ENCODE measurements at places on chromosomes 2 and 18.

DNA sequence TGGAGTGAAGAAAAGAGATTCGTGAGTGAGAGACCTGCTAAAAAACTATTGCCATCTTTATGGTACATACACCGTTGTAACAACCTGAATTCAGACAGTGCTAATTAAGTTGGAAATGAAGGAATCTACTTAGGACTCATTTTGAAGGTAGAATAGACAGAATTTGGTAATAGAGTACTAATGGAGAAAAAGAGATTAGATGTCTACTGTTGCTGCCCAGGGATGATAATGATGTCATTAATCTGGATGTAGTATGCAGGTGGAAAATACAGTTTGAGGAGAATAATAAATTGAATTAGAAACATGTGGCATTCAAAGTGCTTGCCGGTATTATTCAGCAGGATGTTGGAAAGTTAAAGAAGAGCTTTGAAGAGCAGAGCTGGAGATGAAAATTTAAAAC is 44.7 kb downstream of the DIS3L2 start:
- DNase-seq, result no peak

- DNase-seq, result no peak
These were observed 219.6 kb downstream of the RND3 start for GRCh38 chr2:150267651-150268415.

GRCh38 chr18:13539050-13539449 is 187.3 kb downstream of the FAM210A start:
- no peak for DNase-seq

GRCh38 chr2:121819846-121820245 is 64.4 kb downstream of the TSN start:
- DNase-seq, result no peak

GRCh38 chr18:26711756-26712155 is 153.8 kb downstream of the AQP4 start:
- DNase-seq, result no peak

DNA sequence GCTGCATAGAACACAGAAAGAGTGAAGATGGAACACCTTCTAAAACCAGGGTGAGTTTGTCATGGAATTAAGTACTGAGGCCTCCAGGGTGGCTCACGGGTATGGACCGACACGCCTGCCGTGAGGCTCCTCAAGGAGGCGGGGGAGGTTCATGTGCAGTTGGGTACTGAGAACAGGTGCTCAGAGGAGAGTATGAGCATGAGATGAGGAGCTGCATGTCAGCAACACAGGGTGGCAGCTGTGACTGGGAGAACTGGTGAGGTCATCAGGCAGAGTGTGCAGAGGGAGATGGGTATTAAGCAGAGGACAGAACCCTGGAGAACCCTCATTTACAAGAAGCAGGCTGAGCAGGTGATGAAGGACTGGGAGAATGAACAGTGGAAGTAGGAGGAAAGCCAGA is 63.2 kb upstream of the KLHL29 start:
- no peak for DNase-seq

- DNase-seq, result no peak
These were observed 138.4 kb downstream of the MBP start for GRCh38 chr18:76994086-76994654.

- DNase-seq, result no peak
These were observed 438.7 kb upstream of the MYT1L start for GRCh38 chr2:2769481-2770431.

- DNase-seq, result no peak
These were observed 309.7 kb upstream of the LRRTM4 start for GRCh38 chr2:77831898-77832297.

DNA sequence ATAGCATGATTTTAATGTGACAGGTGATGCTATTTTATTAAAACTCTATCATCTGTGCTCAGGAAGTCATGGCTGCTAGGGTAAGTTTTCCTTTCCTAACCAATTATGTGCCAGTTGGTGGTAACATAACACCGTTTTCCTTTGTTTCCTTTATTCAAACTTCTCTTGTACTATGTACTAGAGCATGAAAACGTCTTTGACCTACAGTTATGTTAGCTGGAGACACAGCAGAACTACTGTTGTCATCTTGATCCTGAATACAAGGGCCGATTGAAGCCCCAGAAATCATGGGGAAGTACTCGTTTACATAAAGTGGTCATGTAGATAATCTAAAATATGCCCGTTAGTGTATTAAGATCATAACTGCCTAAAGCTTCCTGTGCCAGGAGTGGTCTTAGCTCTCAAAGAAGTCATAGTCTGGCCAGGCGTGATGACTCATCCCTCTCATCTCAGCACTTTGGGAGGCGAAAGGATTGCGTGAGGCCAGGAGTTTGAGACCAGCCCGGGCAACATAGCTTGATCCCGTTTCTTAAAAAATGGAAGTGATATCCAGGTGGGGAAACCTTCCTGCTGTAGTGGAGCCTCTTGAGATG is 20.5 kb downstream of the NEDD4L start:
- no peak for DNase-seq

DNA sequence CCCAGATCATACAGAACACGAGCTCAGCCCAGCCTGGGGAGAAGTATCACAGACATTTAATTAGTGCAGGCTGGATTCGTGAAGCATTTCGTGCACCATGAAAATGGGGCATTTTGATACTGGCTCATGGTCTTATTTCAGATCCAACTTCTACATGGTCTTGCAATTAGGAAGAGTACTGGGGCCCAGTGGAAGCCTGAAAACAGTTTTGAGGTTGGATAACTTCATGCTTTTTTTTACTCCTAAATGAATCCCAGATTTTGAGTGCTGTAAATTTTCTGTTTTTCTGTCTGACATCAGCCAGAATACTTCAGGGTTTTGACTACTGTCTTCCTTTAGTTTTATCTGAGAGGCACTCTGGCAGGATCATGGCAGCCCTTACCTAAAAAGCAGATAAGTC is 160.1 kb downstream of the GFPT1 start:
- DNase-seq, result no peak

DNA sequence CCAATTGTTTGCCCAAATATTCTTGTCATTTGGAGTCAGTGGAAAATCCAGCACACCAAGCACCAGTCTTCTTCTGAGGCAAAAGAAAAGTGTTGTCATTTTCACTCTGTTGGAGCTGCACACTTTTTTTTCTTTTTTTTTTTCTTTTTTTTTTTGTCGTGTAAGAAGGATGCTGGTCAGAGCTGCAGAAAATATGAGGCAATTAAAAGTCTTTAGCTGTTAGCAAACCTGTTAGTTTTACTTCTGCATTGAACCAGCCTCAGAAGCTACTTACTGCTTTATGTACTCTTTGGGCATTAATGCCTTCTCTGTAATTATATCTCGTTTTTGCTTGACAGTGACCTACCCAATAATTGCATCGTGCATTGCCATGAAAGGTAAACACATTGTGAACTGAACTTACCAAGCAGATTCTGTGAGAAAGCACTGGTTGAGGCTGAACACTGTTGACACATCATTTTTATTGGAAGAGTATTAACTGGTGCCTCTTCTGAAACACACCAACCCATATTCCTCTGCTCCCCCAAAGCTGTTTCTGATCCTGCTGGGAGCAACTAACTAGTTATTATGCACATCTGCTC is 165.4 kb downstream of the CAPN13 start:
- DNase-seq, result no peak

Measured in activated CD8-positive, alpha-beta memory T cell treated with anti-CD3 and anti-CD28 coated beads for 1 hour (primary cell).